Fibroblast of skin of left biceps (primary cell): ENCODE measurements at places on chromosomes 2 and 18.

GRCh38 chr2:43289331-43289730 lies 62.9 kb upstream of the ZFP36L2 start:
- no peak for DNase-seq

- no peak for DNase-seq
Observed at GRCh38 chr2:40343902-40344301, 108.0 kb downstream of the SLC8A1 start.

DNA sequence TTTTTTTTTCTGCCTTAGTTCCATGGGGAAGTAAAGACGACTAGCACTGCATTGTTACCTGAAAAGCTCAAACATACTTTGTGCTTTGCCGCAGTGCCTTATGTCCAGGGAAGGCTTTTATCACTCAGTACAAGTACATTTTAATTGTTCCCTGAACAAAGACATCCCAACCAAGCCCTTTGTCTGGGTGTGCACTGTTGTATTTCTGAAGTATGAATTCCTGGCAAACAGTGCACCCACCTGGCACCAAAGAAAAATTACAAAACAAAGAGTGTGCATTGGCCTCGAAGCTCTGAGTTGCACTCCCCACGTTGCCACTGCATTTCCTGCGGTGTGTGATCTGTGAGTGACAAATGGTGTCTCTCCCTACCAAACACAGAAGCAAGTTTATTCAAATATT lies 858.5 kb upstream of the PIK3C3 start:
- DNase-seq = peak; percentile 32

- no peak for DNase-seq
Observed at GRCh38 chr2:125643585-125643984, 1012.4 kb upstream of the GYPC start.

- DNase-seq = no peak
Observed at GRCh38 chr2:223102040-223102400, 50.0 kb downstream of the KCNE4 start.

GRCh38 chr2:127408004-127408806 lies 10.0 kb upstream of the PROC start:
- peak; percentile 78 for DNase-seq

DNA sequence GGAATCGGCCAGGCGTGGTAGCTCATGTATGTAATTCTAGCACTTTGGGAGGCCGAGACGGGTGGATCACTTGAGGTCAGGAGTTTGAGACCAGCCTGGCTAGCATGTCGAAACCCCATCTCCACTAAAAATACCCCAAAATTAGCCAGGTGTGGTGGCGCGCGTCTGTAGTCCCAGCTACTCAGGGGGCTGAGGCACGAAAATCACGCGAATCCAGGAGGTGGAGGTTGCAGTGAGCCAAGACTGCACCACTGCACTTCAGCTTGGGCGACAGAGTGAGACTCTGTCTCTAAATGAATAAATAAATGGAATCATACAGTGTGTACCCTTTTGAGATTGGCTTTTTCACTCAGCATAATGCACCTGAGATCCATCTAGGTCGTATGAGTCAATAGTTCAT lies 19.4 kb upstream of the TTC39C start:
- DNase-seq = no peak

DNA sequence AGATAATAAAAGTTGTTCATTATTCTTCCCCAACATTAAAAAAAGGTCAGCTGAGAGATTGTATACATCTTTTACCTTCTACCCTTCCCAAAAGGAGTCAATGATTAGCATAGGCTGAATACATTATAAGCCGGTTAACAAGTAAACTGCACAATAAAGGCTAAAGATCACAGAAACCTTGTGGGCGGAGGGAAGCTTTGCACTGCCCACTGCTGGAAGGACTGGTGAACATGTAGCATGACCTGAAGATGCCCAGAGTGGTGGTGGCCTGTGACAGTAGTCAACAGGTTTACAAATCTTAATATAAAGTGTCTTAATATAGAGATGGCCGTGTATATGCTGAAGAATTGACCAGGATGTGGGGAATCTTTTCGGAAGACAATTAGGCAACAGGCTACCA lies 35.6 kb downstream of the ARL5A start:
- DNase-seq = no peak

DNA sequence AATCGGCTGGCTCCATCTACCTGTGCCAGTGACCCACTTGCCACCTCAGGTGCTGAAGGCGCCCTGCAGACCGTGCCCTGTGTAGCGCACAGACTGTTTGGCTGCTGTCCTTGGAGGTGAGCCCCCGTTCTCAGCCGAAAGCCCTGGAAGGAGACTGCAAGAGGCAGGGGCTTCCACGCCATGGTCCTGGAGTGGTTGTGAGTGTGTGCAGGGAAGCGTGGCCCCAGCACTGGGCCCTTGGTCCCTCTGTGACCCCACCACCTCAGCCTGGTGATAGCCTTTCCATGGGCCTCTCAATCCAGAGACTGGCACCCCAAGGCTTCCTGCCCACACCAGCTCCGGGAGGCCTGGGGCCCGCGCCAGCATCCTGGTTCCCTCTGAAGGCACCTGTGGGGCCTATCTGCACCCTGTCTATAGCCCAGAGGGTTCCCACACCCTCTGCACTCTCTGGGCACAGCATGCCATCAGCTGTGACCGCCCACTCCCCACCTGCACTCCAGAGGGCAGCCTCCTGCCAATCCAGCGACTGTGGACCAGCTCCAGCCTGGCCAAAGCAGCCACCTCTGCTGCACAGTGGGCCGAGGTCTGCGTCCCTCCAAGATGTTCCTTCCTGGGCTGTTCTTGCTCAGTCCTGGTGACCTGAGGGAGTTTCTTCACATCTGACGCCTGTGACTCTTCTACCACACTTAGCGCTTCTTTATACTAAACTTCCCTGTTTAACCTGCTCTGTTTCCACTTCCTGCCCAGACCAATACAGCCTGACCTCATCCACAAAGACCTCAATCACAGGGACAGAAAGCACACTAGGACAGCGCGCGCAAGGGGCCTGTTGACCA lies 109.5 kb downstream of the EIPR1 start:
- DNase-seq = no peak

- DNase-seq = no peak
Observed at GRCh38 chr2:219616550-219616949, 10.9 kb upstream of the SLC4A3 start.

DNA sequence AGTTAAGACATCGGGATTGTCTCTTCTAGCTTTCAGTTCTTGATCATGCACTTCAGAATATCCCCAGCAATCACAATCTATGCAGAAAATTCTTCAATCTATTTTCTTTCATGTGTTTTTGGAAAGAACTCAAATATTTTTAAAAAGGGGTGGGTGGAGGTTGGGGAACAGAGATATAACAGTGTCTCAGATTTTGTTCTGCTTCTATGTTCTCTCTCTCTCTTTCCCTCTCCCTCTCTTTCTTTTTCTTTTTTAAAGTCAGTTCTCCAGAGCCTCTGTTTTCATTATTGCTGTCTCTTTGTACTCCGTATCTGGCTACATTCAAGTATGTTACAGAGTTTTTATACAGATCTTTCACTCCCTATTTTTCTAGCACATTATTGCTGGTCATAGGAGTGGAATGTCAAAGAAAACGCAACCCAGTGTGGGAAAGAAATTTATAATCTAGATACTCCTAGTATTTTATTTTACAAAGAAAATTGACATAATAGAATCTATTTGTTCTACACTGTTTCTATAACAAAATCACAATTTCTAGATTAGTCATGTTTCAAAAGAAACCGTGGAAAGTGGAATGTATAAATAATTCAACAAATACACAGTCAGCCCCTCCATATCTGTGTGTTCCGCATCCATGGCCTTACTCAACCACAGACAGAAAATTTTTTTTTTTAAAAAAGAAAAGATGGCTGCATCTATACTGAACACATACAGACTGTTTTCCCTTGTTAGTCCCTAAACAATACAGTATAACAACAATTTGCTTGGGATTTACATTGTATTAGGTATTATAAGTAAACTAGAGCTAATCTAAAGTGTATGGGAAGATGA lies 11.2 kb upstream of the NEMP2 start:
- DNase-seq = no peak

- DNase-seq = no peak
Observed at GRCh38 chr2:35081001-35081621, 1274.5 kb upstream of the CRIM1 start.

DNA sequence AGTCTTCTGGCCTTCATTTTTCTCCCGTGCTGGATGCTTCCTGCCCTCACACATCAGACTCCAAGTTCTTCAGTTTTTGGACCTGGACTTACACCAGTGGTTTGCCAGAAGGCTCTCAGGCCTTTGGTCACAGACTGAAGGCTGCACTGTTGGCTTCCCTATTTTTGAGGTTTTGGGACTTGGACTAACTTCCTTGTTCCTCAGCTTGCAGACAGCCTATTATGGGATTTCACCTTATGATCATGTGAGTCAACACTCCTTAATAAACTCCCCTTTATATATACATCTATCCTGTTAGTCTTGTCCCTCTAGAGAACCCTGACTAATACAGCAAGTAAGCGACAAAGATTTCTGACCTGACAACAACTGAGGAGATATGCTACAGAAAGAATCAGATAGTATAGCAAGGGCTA lies 7.2 kb downstream of the CDC42EP3 start:
- no peak for DNase-seq

DNA sequence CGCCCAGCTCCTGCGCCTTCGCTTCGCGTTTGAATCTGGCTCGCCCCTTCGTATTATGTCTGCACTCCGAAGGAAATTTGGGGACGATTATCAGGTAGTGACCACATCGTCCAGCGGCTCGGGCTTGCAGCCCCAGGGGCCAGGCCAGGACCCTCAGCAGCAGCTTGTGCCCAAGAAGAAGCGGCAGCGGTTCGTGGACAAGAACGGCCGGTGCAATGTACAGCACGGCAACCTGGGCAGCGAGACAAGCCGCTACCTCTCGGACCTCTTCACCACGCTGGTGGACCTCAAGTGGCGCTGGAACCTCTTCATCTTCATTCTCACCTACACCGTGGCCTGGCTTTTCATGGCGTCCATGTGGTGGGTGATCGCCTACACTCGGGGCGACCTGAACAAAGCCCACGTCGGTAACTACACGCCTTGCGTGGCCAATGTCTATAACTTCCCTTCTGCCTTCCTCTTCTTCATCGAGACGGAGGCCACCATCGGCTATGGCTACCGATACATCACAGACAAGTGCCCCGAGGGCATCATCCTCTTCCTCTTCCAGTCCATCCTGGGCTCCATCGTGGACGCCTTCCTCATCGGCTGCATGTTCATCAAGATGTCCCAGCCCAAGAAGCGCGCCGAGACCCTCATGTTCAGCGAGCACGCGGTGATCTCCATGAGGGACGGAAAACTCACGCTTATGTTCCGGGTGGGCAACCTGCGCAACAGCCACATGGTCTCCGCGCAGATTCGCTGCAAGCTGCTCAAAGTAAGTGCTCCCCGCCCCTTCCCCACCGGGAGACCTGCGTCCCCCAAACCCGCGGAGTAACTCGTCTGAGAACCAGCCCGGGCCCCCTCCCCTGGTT lies 453 bp downstream of the KCNJ3 start:
- DNase-seq = no peak

DNA sequence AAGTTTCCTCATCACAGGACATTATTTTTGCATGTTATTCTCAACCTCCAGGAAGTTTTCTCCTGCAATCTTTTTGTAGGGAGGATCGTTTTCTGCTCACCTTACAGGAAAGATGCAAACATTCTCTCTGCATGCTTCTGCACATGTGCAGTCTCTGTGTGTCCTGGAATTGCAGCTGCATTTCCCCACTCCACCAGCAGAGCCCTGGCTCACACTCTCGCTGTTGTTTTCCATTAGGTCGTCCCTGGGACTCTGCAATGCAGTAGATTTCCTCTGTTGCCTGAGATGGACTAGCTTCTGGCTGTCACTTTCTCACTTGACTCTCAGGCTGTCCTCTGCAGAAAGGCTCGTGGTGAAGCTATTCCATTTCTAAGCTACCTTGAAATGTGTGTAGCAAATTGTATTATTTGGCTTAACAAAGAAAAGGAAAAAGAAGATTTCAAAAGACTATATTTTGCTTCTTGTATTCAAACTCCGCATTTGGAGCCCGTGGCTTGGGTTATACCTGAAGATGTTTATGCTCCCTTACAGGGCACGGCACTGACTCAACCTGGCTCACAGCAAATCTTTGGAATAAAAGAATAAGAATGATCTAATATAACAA lies 346.7 kb downstream of the RAD51AP2 start:
- no peak for DNase-seq

- no peak for DNase-seq
Observed at GRCh38 chr2:240429872-240430491, 5.5 kb upstream of the GPC1 start.

- no peak for DNase-seq
Observed at GRCh38 chr18:50744253-50744652, 75.6 kb downstream of the MRO start.
